ENCODE measurements at places on chromosomes 3 and 15.

DNA sequence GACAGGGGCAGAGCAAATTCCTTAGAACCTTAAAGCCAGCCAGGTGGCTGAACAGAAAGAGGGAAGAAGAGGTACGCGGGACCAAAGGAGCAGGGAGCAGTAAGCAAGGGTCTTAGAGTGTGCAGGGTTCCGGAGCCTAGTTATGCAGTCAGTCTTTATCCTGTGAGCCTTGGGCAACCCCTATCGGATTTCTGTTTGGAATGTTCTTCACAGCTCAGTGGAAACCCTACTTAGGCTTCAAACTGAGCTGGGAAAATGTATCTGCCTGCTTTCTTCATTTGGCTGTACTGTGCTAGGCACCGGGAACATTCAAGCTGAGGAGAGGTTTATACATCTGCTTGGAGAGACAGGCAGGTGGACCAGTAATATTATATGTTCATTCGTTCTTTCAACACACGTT, 37.1 kb downstream of the PSMD6 start:
- no peak for DNase-seq

DNA sequence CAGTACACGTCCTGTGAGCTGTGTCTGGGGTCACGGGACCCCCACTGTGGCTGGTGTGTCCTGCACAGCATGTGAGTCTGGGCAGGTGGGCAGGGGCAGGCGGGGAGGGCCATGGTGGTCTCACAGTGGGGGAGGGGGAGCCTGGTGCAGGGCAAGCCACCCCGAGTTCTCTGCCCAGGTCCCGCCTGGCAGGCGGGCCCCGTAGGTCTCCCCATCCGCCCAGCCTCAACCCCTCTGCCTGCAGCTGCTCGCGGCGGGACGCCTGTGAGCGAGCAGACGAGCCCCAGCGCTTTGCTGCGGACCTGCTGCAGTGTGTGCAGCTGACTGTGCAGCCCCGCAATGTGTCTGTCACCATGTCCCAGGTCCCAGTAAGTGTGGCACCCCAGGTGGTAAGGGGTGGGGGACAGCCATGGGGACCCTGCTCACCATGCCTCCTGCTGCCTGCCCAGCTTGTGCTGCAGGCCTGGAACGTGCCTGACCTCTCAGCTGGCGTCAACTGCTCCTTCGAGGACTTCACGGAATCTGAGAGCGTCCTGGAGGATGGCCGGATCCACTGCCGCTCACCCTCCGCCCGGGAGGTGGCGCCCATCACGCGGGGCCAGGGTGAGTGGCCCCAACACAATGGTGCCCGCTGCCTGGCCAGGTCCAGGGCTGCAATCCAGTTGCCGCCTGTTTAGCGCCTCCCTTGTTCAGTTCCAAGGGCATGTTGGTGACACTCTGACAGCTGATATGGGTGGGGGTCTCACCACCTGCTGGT, 21.9 kb downstream of the PLXNA1 start:
- DNase-seq: no peak

DNA sequence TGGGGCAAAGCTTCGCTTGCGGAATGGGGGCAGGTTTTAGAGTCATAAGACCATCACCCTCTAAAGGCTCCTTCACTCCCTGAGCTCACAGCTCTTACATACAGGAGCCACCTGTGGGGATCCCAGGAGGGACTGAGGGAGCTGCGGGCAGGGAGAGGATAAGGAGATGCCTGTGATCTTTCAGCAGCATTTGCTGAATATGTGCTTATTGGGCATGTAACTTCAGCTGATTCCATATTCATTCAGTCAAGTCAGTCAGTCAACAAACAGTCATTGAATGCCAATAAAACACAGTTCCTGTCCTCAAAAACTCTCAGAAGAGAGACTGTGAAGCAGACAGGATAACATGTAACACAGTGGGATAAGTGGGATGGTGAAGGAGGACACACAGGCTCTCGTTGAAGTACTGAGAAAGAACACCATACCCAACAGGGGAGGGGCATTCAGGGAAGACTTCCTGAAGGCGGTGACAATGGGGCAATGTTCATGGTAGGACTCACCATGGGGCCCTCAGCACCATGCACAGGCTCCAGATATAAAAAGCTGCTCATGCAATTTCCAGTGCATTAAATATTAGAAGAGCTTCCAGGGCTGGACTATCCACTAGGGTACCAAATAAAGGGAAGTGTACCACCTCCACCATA, 240.9 kb downstream of the UACA start:
- DNase-seq: no peak

GRCh38 chr3:59867185-59868002, 817.6 kb upstream of the CFAP20DC start:
- no peak for DNase-seq

- no peak for DNase-seq
Measured at GRCh38 chr3:107443461-107443860, 66.2 kb downstream of the CCDC54 start.

DNA sequence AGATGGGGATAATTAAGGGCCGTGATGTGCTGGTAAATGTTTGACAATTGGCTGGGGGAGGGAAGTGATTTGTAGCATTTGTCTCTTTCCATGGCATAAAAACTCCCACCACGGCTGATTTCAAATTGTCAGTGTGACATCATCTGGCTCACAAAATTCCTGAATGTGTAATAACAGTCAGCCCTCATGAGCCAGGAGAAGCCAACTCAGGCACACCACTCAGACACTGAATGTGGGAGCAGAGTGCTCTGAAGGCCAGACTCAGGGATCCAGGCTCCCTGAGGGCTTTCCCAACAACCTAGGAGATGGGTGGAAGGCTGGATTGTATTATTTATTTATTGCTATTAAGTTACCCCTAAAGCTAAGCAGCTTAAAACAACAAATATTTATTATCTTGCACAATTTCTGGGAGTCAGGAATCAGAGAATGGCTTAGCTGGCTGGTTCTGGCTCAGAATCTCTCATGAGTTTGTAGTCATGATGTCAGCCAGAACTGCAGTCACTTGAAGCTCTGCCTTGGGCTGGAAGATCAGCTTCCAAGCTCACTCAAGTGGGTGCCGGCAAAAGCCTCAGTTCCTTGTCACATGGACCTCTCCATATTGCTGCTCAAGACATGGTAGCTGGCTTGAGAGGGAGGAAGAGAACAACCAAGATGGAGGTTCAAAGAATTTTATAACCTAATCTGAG, 6.5 kb upstream of the CPEB1 start:
- DNase-seq: no peak

GRCh38 chr3:23944007-23944783, 891 bp upstream of the NR1D2 start:
- no peak for DNase-seq

DNA sequence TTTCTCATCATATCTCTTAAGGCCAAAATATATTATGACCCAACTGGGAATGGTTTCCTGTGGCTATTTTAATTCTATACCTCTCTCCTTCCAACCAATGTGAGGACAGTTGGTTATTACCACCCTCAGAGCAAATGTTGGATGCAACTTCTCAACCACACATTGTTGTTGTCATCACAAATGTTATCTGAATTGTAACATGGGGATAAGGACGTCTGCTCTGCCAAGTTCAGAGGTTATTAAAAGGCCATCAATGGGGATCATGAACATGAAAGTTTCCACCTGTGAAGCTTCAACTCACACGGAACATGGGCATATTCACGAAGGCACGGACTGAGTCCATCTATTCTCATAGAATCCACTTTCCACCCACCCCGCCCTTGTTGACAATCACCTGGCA, 46.8 kb downstream of the MB21D2 start:
- no peak for DNase-seq

DNA sequence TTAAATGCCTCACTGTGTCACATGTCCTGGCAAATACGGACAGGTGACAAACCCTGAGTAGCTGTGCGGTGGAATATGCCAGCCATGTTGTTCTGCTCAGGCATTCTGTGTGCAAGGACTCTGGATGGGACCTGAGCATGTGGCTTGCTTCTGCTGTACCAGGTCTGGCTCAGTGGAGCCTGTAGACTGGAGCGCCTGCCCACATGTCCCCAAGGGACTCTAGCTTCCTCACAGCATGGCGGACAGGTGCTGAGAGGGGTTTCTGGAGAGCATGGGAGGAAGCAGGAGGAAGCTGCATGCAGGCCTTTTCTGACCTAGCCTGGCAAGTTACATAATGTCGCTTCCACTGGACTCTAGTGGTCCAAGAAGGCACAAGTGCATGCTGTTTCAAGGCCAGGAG, 96.3 kb downstream of the PLXNA1 start:
- DNase-seq: no peak

- no peak for DNase-seq
Measured at GRCh38 chr15:62363913-62364312, 198.8 kb upstream of the C2CD4B start.

DNA sequence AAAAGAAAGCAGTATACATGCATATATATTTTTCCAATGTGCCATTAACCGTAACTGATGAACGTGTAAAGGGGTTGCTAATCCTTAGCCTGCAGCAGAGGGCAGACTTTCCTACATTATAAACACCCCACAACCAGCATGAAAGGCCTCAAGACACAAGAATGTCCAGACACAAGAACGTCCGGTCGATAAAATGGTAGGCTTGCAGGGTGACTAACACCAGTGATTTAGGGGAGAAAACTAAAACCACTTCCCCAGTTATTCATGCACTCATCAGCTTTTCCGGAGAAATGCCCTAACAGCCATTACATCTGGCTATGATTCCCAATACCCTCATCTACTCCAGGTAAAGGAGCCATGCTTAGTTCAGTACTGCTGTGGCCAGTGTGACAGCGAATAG, 57.4 kb downstream of the LRTM1 start:
- no peak for DNase-seq

DNA sequence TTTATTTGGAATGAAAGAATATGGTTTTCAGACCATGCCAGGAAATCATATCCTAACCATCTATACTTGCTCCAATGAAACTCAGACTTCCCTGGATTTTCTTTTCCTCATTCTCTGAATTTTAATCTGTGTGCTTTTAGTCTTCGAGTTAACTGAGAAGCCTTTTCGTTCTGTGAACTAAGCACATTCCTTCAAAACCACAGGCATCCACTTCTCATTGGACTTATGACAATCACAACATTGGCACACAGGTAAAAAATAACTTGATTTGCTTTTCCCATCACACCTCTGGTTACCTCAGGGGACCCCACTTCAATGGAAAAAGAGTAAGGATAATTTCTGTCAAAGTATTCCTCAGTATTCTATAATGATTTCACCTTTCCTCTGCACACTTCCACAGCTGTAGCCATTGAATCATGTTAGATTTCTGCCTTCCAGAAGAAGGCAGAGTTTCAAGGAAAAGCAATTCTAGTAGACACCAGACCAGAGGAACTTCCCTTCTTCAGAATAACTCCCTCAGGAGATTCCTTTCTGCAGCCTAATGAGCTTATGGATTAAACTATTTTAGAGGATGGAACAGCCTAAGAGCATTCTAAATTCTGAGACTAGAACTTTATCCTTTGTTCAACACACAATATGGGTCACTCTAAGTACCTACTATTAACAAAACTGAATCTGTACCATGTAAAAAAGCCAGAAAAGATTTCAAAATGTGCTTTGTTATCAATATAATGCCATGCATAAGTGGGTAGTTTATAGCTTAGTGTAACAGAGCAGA, 15.9 kb downstream of the COMMD2 start:
- no peak for DNase-seq

- no peak for DNase-seq
Measured at GRCh38 chr3:134832585-134832984, 37.5 kb downstream of the EPHB1 start.

GRCh38 chr3:25056-25455, 171.5 kb upstream of the CHL1 start:
- DNase-seq: no peak

DNA sequence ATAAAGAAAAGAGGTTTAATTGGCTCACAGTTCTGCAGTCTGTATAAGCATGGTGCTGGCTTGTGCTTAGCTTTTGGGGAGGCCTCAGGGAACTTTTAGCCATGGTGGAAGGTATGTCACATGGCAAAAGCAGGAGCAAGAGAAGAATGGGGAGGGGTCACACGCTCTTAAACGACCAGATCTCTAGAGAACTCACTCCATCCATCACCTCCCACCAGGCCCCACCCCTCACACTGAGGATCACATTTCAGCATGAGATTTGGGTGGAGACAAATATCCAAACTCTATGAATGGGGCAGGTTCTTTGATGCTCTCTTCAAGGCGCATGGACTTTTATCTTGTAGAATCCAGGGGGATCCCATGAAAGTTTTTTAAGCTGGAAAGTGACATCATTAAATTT, 75.7 kb downstream of the ITPR1 start:
- no peak for DNase-seq

DNA sequence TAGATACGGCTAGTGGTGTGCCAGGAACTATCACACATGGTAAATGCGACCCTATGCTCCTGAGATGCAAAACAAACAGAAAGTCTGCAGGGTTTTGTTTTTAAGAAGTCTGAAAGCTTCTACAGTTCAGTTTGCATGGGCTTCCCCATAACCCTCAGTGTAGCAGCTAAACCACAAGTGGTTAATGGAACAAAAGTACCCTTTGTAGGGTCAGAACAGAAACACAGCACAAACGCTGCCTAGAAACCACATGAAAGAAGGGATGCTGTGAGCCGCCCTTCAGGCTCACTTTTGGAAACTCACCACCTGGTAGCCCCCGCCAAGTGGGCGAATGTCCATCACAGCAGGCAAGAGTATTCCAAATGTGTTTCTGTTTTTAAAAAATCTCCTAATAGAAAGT, 46.2 kb downstream of the CTDSPL start:
- DNase-seq: no peak

DNA sequence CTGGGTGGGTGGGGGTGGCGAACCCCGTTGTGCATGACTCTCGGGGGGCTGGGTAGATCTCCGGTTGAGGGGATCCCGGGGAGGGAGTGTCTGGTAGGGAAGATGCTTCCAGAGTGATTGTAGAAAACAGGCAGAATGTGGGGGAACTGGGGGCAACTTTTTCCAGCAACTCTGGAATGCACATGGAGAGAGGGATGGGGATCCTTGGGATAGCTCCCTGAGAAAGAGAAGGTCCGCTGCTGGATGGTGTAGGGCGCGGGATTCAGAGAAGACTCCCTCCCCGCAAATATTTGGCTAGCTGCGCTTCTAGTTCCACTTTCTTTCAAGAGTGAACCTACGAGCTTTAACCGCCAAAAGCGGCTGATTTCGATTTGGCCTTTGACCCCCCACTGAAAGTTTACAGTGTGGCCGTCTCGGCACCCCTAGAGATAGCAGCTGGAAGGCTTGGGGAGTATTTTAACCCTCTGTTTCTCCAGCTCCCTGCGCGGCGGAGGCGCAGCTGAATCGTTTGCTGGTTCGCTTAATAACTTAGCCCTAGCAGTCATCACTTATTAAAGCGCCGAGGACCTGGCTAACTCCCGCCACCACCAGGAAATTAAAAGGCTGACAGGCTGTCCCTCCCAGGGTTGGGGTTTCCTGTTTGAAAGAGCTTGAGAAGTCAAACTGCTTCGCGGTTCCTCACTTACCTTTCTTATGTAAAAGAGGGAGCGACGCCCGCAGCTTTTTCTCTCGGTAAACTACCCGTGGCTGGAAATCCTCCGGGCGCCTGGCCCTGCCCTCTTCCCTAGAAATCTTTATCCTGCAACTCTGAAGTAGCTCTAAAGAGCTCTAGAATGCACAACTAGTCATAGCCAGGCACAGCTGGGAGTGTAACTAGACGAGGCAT, 1.2 kb downstream of the PHLDB2 start:
- peak; percentile 16 for DNase-seq

GRCh38 chr3:10511809-10512494, 6.6 kb upstream of the ATP2B2 start:
- DNase-seq: no peak
